ENCODE measurements at places on chromosomes 11 and 22.

DNA sequence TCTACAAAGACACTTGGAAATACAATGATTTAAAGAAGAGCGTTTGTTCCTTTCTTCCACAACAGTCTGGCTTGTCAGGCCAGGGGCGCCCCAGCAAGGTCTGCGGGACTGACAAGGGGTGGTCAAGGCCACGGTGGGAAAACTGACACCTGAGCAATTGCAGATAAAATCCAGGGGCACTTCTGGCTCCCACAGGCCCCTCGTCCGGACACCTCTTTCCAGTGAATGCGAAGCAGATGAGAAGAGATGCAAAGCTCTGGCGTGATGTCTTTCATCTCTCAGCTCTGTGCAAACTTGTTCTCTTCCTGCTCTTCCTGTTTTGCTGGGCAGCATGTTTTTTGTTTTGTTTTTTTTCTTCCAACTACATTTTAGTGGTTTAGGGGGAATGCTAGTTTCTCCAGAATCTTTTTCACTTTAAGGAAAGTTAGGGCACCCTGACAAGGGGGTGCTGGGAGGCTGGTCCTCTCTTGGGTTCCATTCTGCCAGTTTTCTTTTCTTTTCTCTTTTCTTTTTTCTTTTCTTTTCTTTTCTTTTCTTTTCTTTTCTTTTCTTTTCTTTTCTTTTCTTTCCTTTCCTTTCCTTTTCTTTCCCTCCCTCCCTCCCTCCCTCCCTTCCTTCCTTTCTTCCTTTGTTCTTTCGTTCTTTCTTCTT, 11.1 kb upstream of the CBX6 start:
- no peak for DNase-seq

- no peak for DNase-seq
Measured at GRCh38 chr11:132427611-132428010, 1057.2 kb downstream of the NTM start.

- DNase-seq = no peak
Measured at GRCh38 chr11:101345891-101346290, 216.3 kb upstream of the PGR start.

DNA sequence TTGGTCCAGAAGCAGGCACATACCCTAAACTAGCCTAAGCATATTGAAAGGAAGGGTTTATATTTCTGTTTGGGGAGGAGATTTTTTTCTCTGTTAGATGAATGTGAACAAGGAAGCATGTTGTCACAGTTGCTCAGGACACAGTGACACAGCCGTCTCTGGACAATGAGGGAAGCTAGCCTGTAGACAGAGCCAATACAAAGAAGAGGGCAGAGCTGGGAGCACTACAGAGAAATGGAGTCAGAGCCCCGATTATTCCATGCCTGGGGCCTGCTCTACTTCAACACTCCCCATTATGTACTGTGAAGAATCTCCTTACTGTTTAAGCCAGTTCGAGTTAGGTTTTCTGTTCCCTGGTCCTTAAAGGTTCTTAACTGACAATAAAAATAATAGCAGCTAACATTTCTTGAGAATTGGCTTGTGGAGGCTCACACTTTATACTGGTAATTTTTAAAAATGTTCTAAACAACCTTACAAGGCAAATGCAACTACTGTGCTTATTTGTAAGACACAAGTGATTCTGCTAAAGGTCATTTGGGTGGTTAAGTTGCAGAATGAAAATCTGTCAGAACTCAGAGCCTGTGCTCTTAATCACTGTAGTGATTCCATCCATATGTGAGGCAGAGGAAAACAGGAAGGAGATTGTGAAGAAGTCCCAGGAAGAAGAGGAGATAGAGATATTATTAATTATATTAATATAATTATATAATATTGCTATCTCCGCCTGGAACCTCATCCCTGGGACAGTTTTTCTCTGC, 58.8 kb upstream of the RRAS2 start:
- no peak for DNase-seq

All from endodermal cell (in vitro differentiated cells).